ENCODE measurements at places on chromosomes 5 and 9. TPM values are rescaled to one million over a fixed set of nuclear protein-coding genes. Genes with fewer than 3 reads are reported as not detected.

Gene SAXO1
- total RNA-seq: 0.04 TPM

- H3K27me3 ChIP-seq: no peaks in the 10 kb centered on the region
- H3K36me3 ChIP-seq: no peaks in the 10 kb centered on the region
- H3K4me1 ChIP-seq: no peaks in the 10 kb centered on the region
- no peak overlapping the region for H3K27ac ChIP-seq
- DNase-seq: no peak
- no peak overlapping the region for H3K4me3 ChIP-seq
Measured at GRCh38 chr9:20838218-20838617, 154.2 kb downstream of the FOCAD start.

- H3K4me3 ChIP-seq: no peak overlapping the region
- H3K4me1 ChIP-seq: no peaks in the 10 kb centered on the region
- H3K27me3 ChIP-seq: no peaks in the 10 kb centered on the region
- no peak overlapping the region for H3K27ac ChIP-seq
- DNase-seq: no peak
Measured at GRCh38 chr5:156779436-156779835, 70.7 kb upstream of the PPP1R2B start.

- no peaks in the 10 kb centered on the region for H3K36me3 ChIP-seq
- no peaks in the 10 kb centered on the region for H3K27me3 ChIP-seq
- peaks cover 11% of the 10 kb centered on the region for H3K4me1 ChIP-seq
- H3K4me3 ChIP-seq: no peak overlapping the region
- H3K27ac ChIP-seq: peak overlapping the region; percentile 32
Measured at GRCh38 chr9:105993116-105993854, 298.9 kb downstream of the TMEM38B start.

Gene POU5F2
- total RNA-seq: 0.89 TPM

GRCh38 chr5:67142816-67143215 is 53.8 kb downstream of the CD180 start:
- DNase-seq: no peak
- H3K27ac ChIP-seq: no peak overlapping the region
- no peak overlapping the region for H3K4me3 ChIP-seq
- no peaks in the 10 kb centered on the region for H3K4me1 ChIP-seq

Gene NUTM2G
- not detected for total RNA-seq

Gene PRELID2
- 20.1 TPM for total RNA-seq
